ENCODE measurements at places on chromosomes 16 and 17.

DNA sequence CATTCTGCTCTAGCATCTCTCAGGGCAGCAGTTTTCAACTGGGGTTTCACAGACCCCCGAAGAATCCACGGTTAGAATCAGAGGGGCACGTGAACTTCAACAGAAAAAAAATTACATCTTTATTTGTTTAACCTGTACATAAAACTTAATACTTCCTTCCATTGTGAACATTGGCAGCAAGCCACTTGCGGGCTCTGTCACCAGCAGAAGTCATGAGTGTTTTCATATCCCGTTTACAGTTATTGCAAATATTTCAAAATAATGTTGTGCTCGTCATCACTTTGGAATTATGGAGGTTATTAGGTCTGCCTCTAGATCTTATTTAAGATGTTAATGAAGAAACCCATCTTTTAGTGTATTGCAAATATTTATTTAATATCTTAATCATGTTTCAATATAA is 109.8 kb downstream of the SDR42E1 start:
- no peak for DNase-seq

DNA sequence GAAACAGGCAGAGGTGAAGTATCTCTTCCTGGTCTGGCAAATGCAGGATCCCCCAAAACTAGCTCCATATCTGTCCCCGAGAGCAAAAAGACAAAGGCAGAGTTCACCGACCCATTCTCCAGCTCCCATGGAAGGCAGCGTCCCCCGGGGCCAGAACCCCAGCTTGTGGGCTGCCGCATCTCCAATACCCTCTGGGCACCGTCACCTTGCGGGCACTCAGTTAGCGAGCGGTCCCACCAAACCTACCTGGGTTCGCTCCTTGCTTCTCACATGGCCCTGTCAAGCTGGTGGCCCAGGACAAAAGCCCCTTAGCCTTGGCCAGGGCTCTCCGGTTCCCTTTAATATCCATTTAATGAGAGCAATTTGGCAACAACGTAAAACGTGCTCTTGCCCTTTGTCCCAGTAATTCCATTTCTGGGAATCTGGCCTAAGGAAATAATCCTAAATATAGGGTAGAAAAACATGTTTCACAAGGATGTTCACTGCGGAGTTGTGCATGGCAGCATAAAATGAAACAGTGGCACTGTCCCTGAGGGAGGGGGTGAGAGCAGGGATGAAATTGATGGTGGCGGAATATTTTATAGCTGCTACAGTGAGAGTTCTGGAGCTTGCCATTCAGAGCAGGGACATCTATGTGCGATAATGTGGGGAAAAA is 157.1 kb downstream of the CMIP start:
- DNase-seq: no peak

DNA sequence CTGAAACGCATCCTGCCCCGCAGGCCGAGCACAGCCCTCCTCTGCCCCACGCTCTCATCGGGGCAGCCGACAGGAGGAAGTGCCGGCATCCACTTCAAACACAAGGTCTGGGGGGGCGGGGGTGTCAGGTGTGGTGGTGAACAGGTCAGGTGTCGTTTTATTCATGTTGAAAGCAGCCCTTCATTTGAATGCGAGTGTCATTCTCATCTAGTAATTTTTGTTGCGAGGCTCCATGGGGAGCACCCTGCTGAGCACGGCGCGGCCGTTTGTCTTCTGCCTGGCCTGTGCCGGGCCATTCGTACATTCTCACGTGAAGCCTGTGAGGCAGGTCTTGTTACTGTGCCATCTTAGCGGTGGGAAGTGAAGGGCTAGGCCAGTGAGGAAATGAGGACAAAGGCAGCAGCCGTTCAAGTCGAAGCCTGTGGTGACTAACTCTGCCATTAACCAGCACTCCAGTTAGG is 1.9 kb downstream of the ACSF3 start:
- no peak for DNase-seq

- DNase-seq: peak; percentile 15
Measured at GRCh38 chr17:17740615-17741348, 59.5 kb downstream of the RAI1 start.

DNA sequence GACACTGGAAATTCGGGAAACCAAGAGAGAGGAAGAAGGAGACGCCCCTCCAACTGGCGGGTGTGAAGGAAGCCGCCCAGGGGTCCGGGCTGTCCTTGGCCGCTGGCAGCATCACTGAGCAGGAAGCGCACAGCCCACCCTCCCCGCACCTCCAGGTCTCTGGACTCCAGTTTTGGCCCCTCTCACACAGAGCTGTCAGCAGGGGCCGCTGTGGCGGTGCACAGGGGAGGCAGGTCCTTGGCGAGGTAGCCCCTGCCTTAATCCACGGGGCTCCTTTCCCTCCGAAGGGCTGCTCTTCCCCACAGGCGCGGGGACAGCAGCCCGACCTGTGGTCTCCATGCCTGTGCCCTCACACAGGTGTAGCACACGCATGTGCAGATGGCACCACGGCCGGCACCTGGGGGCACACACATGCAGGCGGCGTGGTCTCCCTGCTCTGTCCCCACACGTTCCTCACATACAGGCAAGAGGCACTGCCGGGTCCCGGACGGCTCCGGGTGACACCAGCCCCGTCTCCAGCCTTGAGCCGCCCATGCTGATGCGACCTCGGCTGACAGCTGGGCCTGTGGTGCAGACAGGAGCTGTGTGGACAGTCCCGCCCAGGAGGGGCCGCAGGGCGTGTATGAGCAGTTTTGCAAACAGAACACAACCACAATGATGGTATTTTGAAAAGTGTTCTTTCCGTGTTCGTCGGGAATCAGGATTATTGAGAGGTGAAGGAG is 26.6 kb upstream of the CHMP6 start:
- no peak for DNase-seq

GRCh38 chr16:23757937-23758619 is 3.3 kb downstream of the CHP2 start:
- DNase-seq: no peak

DNA sequence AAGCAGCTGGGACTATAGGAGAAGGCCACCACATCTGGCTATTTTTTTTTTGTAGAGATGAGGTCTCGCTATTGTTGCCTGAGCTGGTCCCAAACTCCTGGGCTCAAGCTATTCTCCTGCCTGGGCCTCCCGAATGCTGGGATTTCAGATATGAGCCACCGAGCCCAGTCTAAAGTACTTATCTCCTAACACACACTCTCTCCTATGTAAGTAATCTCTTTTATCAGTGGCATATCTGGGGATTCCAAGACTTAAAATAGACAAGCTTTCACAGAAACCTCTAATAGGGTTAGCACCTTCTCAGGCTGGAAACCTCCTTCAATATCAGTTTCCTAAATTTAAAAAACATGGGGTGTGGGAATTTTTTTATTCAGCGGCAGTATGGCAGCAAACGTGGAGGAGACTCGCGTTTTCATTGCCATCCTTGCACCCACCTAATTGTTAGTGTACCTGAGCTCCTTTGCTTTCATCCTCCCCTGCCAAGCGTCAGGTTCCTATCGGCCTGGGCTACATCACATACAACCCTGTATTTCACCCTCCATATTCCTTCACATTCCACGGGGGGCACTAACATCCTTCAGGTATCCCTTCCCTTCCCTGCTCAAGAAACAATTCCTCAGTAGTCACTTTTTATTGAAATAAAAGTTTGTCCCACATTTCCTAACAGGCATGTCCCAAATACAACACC is 1.1 kb downstream of the EZH1 start:
- DNase-seq: no peak

GRCh38 chr16:24309258-24310142 is 53.4 kb downstream of the CACNG3 start:
- DNase-seq: peak; percentile 2

GRCh38 chr17:51258756-51259563 is 889 bp downstream of the MBTD1 start:
- no peak for DNase-seq

DNA sequence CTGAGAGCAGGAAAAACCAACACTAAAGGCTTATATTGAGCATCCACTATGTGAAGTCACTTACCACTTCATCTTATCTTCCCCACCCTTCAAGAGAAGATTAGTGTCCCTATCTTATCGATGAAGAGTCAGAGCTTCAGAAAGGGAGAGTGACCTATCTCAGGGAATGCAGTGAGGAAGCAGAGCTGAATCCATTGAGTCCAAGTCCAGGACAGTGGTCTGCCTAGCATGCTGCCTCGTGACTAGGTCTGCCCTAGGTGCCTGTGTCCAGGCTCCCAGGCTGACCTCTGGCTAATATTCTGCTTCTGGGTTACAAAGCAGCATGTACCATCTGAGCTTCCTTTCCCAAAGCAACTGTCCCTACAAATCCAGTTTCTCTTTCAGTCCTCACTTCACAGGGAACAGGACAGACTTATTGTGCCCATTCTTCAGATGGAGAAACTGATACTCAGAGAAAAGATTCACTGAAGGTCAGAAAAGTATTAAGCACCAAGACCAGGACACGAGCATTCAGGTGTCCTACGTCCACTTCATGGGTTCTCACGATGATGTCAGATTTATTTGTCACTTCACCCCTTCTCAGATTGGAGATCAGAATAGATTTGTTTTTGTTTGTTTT is 13.3 kb upstream of the FZD2 start:
- DNase-seq: no peak

GRCh38 chr17:62679866-62680377 is 52.5 kb downstream of the MRC2 start:
- DNase-seq: no peak

DNA sequence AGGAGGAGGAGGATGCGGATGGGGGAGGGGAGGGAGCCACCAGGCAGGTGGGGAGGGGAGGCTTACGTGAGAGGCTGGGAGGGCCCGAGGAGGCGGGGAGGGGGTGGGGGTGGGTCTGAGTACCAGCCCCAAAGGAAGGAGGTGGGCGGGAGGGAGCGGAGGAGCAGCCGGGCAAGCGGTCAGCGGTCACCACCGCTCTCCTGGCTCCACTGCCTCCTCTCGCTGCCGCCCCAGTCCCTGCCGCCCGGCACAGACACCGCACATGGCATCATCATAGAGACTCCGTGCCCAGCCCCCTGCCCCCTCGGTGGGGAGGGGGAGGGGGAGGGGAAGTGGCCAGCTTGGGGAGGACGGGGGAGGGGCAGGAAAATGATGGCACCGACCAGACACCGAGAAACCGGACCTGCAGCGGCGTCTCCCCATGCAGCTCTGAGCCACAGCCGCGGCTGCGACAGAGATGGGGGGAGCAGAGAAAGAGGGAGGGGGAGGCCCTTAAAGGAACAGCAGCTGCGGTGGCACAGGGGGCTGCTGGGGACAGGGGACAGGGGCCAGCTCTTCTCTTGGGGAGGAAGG is at the start of gene TLCD3B:
Gene TLCD3B (minus strand): TSS at position 431 of the 573 bp plus-strand sequence. CDS start 744 bp downstream, outside the sequence.
- DNase-seq: no peak

GRCh38 chr16:56244612-56245011 is 53.3 kb downstream of the GNAO1 start:
- DNase-seq: no peak

GRCh38 chr17:17052462-17053221 is 10.4 kb downstream of the MPRIP start:
- no peak for DNase-seq

GRCh38 chr16:57807968-57808528 is 5.8 kb upstream of the KIFC3 start:
- DNase-seq: peak; percentile 49

DNA sequence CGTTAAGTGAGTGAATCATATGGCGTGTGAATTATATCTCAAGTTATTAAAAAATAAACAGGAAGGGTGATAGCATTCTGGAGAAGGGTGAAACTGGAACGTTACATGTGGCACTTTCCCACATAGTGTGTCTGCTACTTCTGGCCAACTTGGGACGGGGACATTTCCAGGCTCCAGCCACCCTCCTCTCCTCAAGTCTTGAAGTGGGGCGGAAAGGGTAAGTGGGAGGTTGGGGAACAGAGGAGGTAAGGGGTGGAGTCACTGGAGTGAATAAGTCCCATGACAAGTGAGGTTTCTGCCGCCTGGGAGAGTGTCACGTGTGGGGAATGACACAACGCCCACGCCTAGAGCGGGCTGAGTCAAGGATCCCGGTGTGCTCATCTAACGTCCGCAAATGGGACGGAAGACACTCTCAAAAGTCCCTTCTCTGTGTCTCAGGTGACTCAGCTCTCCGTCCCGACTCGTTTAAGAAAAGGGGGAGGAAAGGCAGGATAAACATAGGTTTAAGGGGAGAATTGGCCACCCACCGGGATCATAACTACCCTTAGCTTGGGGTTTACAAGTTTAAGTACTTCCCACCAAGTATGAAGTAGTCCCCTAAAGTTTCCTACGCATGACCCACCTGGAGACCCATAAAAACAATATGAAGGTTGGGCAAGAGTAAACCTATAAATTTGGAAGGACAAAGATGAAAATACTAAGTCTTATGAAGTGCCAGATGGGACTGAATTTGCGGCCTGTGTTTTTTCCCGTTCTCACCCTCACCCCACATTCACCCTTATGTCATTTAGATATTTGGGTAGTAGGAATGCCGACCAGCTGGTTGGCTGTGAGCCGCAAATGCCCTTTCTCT is 1.2 kb upstream of the SPAG9 start:
- DNase-seq: peak; percentile 86

DNA sequence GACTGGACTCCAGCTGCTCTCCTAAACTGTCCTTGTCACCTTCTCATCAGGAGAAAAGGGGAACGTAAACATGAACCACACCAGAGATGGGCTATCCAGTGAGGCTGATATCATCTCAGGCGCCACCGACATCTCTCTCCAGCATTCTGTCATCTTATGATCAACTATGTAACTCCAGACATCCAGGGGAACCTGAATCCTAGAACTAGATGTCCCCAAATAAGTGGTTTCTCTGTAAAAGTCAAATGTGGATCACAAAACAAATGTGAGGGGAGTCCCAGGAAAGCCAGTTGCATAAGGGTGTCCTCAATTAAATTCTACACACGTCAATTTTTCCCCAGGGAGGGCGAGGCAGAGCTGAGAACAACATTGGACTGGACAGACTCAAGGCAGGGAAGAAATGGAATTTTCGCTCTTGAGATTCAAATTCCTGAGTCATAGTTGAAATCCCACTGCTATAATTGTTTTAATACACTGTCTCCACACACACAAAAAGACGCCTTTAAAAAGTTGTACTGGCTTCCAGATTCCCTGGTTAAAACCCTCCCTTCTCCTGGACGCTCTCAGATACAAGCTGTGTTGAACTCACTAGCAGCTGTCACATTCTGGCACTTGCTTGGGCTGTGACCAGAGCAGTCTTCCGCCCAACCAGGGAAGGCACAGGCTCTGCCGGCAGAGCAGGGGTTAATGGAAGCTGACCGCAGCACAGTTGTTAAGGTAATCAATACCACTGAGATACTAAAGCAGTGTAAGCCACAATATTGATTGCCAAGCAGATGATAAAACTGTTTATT is 62.6 kb downstream of the ZFHX3 start:
- DNase-seq: no peak

DNA sequence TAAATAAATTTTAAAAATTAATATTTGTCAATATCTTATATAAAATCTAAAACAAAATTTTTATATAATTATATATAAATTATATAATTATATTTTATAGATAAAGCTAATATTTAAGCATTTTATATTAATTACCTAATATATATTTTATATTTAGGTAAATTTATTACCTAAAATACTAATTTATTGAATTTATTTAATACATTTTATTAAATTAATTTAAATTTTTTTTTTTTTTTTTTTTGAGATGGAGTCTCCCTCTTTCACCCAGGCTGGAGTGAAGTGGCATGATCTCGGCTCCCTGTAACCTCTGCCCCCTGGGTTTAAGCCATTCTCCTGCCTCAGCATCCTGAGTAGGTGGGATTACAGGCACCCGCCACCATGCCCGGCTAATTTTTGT is 22.4 kb downstream of the ATAD5 start:
- DNase-seq: no peak

Data from stimulated activated naive CD4-positive, alpha-beta T cell treated with Interleukin-2 at 50 U/mL for 16 hours (primary cell).